ENCODE measurements at places on chromosomes 7 and 10. TPM values are rescaled to one million over a fixed set of nuclear protein-coding genes. Genes with fewer than 3 reads are reported as not detected.

LBX1 gene
- total RNA-seq = 6.2 TPM

STEAP2 gene
- 1.4 TPM for total RNA-seq

EBF3 gene
- total RNA-seq = 4.5 TPM

PKD2L1 gene
- total RNA-seq = not detected

SRRM3 gene
- total RNA-seq = 1.5 TPM

CRPPA gene
- 4.1 TPM for total RNA-seq

GCK gene
- total RNA-seq = not detected

GRCh38 chr7:130909161-130909836 is 175.3 kb upstream of the KLF14 start:
- H3K27me3 ChIP-seq = no peaks in the 10 kb centered on the region
- peak overlapping the region; percentile 94 for H3K27ac ChIP-seq
- H3K4me1 ChIP-seq = peaks cover 65% of the 10 kb centered on the region
- H3K4me3 ChIP-seq = peak overlapping the region; percentile 70

- no peaks in the 10 kb centered on the region for H3K36me3 ChIP-seq
- no peak overlapping the region for H3K27ac ChIP-seq
- H3K4me3 ChIP-seq = no peak overlapping the region
Measured at GRCh38 chr7:100488333-100489095, 4.8 kb downstream of the NYAP1 start.

- H3K27ac ChIP-seq = no peak overlapping the region
- H3K36me3 ChIP-seq = no peaks in the 10 kb centered on the region
- no peaks in the 10 kb centered on the region for H3K27me3 ChIP-seq
- H3K4me1 ChIP-seq = no peaks in the 10 kb centered on the region
Measured at GRCh38 chr10:130430291-130430690, 294.1 kb downstream of the GLRX3 start.

GRCh38 chr10:27661514-27662286 is 83.9 kb downstream of the MKX start:
- no peaks in the 10 kb centered on the region for H3K27me3 ChIP-seq
- no peak overlapping the region for H3K4me3 ChIP-seq
- no peak for DNase-seq
- H3K36me3 ChIP-seq = no peaks in the 10 kb centered on the region
- peaks cover 4% of the 10 kb centered on the region for H3K4me1 ChIP-seq

DNA sequence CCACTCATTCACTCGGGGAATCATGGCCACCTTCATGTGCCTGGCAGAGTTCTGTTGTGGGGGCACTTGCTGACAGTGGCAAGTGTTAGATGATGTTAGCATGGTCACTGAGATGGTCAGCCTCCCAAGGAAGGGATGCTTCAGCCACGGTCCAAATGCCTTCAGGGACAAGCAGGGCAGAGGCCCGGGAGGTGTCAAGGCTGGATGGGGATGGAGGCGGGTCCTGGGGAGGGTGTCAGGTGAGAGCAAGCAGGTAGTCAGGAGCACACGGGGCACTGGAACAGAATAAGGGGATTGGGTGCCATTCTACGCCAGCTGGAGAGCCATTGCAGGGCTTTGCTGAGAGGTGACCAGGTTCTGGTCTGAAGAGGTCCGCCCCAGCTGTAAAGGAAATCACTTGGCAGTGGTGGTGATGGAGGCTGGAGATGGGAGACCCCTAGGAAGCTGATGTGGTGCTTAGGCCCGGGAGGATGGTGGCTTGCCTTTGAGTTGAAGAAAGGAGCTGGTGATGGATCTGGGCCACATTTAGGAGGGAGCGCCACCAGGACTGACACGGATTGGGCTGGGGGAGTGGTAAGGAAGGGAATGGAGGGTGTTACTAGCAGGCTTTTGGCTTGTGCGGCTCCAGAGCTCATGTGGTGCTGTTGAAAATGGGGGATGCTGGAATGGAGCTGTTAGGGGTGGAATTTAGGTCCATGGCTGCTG is 24.1 kb downstream of the AGAP3 start:
- no peak overlapping the region for H3K4me3 ChIP-seq
- no peaks in the 10 kb centered on the region for H3K4me1 ChIP-seq
- no peaks in the 10 kb centered on the region for H3K27me3 ChIP-seq

- no peaks in the 10 kb centered on the region for H3K4me1 ChIP-seq
- no peak overlapping the region for H3K27ac ChIP-seq
- no peaks in the 10 kb centered on the region for H3K27me3 ChIP-seq
- H3K36me3 ChIP-seq = no peaks in the 10 kb centered on the region
- DNase-seq = no peak
Measured at GRCh38 chr10:127612-128432, 7.4 kb upstream of the ZMYND11 start.

GRCh38 chr10:85995791-85996190 is 370.8 kb downstream of the GRID1 start:
- no peak overlapping the region for H3K27ac ChIP-seq
- H3K4me3 ChIP-seq = no peak overlapping the region
- H3K36me3 ChIP-seq = no peaks in the 10 kb centered on the region
- H3K27me3 ChIP-seq = no peaks in the 10 kb centered on the region

DNA sequence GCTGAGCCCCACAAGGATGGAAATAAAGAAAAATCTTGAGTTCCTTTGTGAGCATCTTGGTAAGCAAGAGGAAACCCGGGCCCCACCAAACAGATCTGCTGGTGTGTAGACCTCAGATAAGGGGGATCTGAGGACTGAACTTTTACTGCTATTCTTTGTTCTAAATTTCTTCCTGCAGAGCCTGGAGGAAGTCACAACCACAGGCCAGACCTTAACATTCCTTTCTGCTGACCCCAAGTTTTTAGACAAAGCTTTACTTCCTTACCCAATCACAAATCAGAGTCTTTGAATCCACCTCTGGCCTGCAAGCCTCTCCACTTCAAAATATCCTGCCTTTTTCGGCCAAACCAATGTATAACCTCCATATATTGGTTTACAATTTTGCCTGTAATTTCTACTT is 352.6 kb upstream of the AUTS2 start:
- no peak for DNase-seq
- H3K4me3 ChIP-seq = no peak overlapping the region
- H3K4me1 ChIP-seq = no peaks in the 10 kb centered on the region

DNA sequence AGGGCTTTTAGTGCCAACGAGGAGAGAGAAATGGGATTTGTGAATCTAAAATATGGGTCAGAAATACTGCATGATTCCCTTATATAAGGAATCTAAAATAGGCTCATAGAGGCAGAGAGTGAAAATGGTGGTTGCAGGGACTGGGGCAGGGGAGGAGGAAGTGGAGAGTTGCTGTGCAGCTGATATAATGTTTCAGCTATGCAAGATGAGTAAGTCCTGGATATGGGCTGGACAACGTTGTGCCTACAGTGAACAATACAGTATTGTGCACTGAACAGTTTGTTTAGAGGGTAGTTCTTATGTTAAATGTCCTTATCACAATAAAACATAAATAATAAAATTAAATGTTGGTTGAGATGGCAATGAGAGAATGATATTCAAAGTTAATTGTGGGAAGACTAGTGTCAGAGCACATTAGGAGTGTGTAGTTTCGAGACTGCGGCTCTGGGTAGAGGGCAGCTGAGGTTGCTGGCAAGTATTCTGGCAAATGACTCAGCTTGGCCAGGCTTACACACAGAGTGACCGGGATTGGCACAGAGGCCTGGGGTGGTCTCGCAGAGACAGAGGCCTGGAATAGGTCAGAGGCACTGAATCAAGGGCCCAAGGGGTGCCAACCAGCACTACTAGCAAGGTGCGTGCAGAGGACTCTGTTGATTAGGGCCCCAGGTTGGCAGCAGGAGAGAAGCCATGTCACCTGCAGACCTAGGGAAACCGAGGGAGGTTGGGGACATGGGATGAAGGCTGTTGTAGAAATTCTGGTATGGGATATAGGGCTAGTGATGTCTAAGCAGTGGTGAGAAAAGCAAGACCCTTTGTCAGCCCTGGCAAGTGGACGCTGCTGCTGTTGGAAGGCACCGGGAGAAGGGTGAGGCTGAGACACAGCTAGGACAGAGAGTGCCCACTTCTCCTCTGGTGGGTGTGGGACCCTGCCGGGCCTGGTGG is 2.8 kb upstream of the DEPP1 start:
- DNase-seq = peak; percentile 69
- peak overlapping the region; percentile 96 for H3K27ac ChIP-seq
- peaks cover 59% of the 10 kb centered on the region for H3K4me1 ChIP-seq
- no peaks in the 10 kb centered on the region for H3K27me3 ChIP-seq
- H3K4me3 ChIP-seq = peak overlapping the region; percentile 14
- peaks cover 28% of the 10 kb centered on the region for H3K36me3 ChIP-seq

Data from psoas muscle (tissue), 8 donors.